ENCODE measurements at places on chromosomes 7 and 10.

DNA sequence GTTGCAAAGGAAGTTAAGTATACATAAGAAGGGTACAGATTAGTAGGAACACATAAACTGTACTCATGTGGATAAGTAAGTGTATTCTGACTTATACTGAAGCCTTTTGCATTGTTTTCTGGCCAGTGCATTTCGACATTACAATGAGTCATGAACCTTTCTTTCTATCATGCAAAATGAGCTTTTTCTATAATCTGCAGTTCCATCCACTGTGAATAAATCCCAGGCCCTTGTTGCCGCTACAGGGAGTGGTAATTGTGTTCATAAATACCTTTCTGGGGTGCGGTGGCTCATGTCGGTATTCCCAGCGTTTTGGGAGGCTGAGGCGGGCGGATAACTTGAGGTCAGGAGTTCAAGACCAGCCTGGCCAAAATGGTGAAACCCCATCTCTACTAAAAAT is 858.3 kb downstream of the GRM8 start:
- no peak for DNase-seq

DNA sequence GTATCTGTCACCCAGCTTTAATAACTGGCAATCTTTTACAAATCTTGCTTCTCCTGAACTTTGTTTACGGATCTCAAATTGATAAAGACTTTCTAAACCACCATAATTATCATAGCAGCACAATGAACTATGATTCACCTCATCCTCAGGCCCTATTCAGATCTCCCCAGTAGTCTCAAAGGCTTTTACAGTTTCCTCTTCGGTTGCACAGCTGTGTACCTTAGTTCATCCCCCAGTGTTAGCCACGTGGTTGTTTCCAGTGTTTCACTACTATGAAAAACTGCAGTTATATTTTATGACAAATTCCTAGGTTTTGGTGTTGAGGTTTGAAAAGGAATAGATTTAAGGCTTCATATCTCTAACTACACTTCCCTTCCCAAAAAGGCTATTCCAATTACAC is 24.9 kb downstream of the PAXIP1 start:
- no peak for DNase-seq

- no peak for DNase-seq
These were observed 224.9 kb downstream of the SKIDA1 start for GRCh38 chr10:21300551-21300950.

- DNase-seq: no peak
These were observed 189.7 kb downstream of the TMEM26 start for GRCh38 chr10:61263518-61263917.

DNA sequence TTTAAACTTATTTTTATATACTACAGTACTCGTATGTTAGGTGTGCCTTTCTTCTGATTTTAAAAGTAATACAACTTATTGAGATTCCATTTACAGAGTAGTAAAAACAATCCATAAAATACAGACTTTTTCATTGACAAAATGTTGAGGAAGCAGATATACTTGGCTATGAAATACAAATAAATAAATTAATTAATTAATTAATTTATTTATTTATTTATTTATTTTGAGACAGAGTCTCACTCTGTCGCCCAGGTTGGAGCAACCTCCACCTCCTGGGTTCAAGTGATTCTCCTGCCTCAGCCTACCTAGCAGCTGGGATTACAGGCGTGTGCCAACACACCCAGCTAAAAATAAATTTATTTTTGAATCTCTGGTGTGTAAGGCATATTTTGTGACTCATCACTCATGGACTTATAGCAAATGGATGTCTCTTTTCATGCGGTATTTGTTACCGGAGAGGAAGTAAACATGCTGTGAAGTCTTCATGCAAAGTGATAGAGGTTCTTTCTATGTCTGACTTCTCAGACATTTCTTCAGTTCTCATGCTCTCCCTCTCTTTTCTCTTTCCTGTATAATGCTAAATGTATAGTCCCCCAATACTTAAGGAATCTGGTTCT is 20.2 kb upstream of the SRPK2 start:
- DNase-seq: no peak

GRCh38 chr10:89550509-89550908 is 15.1 kb upstream of the SLC16A12 start:
- DNase-seq: no peak

GRCh38 chr7:105439174-105439893 is 50.6 kb upstream of the SRPK2 start:
- DNase-seq: no peak

- DNase-seq: no peak
These were observed 98.2 kb upstream of the ZNF32 start for GRCh38 chr10:43746906-43747305.

GRCh38 chr10:30806850-30807249 is 177.3 kb upstream of the LYZL2 start:
- no peak for DNase-seq

- DNase-seq: no peak
These were observed 138.0 kb upstream of the STK17A start for GRCh38 chr7:43444711-43445578.

- no peak for DNase-seq
These were observed 18.9 kb upstream of the YAE1 start for GRCh38 chr7:39547336-39547735.

DNA sequence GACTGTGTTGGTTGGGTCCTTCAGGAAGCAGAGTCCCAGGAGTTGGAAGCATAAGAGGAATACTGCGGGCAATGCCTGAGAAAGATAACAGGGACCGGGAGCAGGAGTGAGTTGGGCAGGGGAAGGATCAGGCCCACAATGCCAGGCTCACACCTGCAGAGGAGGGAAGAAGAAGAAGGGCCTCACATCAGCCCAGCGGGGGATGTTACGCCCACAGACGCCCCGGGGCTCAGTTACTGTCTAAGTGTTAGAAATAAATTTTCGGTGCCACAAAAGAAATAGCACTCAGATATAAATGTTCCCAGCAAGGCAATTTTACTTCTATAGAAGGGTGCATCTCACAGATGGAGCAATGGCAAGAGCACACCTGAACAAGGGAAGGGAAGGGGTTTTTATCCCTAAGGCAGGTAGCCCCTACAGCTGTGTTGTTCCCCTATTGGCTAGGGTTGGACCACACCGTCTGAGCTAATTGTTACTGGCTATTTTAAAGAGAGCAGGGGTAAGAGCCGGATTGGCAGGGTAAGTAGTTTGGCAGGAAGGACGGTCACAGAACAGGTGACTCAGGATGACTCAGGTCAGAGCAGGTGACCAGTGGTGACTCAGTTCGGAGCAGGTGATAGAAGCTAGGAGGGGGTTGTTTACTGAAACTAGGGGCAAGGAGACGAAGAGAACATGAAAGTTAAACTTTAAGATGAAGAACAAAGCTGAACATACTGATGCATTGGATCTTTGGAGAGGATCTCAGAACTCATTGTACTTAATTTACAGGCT is at the start of gene NOS3:
Gene NOS3 (plus strand): TSS at position 602 of the 771 bp plus-strand sequence. CDS start 2,787 bp downstream, outside the sequence.
- DNase-seq: no peak

- DNase-seq: no peak
These were observed 147.1 kb upstream of the GHITM start for GRCh38 chr10:83991986-83992753.

DNA sequence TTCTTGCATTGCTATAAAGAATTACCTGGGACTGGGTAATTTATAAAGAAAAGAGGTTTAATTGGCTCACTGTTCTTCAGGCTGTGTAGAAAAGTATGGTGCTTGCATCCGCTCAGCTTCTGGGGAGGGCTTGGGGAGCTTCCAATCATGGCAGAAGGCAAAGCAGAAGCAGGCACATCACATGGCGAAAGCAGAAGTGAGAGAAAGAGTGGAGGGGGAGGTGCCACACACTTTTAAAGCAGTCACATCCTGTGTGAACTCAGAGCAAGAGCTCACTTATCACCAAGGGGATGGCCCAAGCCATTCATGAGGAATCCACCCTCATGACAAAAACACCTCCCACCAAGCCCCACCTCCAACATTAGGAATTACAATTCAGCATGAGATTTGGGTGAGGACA is 303.5 kb downstream of the OTUD1 start:
- no peak for DNase-seq

DNA sequence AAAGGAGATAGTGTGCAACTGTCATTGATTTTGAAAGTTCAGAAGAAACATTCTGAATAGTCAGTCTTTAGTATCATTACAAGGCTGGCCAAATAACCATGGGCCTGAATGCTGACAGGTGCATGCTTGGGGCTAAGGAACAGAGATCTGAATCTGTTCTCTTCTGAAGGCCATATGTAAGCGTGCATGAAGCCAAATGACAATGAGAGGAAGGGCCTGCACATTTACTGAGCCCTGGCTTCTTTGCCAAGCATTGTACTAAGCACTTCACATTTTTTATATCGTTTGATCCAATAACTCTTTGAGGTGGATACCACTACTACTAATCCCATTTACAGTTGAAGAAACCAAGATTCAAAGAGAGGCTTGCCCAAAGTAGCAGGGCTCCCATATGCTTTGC is 22.5 kb upstream of the TIAL1 start:
- DNase-seq: no peak
